SIG-M5 (cell line): ENCODE measurements at places on chromosomes 2 and 18.

DNA sequence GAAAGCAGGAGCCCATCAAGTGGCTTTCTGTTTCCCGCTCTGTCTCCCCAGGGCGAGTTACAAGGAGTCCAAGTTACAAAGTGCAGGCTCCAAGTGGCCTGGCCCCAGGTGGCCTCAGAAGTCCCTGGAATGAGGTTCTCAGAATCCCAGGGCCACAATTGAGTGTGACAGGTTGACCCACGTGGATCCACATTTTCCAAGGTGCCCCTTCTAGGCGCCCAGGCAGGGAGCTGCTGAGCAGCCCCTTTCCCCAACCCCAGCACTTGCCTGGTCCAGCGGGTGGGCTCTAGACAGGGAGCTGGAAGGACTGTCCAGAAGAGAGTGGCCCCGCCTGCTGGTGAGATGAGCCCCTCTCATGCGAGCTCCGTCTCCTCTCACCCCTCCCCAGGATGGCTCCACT lies 253.4 kb downstream of the CYP26B1 start:
- no peak for DNase-seq

DNA sequence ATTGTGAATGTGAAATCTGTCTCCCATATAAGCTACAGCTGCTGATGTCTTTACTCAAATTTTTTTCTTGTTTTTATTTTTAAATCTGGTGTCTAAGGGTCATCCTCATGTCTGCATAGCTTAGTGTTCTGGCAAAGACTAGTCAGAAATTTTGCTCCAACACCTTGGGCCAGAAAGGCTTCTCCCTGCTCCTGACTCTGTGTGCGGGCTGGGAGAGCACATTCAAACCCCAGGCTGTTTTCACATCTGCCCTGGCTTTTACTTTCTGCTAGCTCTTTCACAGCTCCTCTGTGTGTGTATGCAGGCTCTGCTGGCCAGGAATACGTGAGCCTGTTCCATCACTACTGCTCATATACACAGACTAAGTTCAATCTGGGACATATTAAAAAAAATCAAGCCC lies 102.9 kb upstream of the RIOK3 start:
- DNase-seq, result no peak

GRCh38 chr2:120346667-120347358 lies 877 bp downstream of the INHBB start:
- no peak for DNase-seq

DNA sequence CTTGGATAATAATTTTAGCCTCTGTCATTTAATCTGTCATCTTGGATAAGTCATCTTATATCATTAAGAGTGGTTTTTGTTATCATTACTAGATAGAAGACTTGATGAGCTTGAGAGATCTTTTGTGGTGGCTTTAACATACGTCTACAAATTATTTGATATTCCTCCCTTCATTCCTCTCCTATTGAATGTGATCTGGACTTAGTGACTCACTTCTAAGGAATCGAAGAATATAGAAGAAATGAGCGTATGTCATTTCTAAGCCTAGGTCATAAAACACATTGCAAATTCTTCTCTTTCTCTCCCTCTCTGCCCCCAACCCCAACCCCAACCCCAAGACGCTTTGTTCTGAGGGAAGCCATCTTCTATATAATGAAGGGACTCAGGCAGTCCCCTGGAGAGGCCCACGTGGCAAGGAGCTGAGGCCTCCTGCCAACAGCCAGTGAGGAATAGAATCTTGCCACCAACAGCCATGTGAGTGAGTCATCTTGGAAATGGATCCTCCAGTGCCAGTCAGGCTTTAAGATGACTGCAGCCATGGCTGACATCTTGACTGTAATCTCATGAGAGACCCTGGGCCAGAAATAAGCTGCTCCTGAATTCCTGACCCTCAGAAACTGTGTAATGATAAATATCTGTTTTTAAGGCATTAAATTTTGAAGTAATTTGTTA lies 221.6 kb upstream of the SP5 start:
- DNase-seq, result no peak

DNA sequence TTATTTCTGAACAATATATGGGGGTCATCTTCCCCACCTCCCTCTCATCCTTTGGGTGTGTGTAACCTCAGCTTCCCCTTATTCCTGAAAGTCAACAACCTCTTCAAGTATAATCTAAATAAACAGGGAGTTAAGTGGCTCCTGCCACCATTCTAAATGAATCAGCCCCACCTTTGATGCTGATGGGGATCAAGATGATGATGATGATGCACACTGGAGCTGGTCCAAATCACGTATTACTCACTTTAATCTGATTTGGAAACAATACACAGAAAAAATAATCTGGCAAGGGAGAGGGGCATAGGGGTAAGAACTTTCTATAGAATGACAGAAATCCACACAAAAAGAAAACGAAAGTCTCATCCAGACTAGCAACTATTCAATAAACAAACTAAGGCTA lies 7.1 kb downstream of the ACVR1 start:
- DNase-seq, result no peak

GRCh38 chr2:128717758-128718710 lies 399.4 kb upstream of the HS6ST1 start:
- no peak for DNase-seq

DNA sequence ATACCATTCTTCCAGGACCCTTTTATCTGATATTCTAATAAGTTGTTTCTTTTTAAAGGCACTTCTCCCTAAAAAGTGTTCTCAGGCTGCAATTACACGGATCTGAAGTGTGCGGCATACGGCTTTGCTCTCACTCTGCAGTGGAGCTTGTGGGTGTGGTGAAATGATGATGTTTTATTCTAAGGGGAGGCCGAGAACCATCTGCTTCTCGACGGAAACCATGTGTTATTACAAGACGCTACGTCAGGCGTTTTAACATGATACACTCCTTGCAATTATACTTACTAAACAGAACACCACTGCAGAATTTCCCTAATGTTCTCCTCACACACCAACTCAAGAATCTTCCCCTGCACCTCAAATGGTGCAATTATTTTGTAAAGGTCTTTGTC lies 34.9 kb upstream of the CTDP1 start:
- no peak for DNase-seq

DNA sequence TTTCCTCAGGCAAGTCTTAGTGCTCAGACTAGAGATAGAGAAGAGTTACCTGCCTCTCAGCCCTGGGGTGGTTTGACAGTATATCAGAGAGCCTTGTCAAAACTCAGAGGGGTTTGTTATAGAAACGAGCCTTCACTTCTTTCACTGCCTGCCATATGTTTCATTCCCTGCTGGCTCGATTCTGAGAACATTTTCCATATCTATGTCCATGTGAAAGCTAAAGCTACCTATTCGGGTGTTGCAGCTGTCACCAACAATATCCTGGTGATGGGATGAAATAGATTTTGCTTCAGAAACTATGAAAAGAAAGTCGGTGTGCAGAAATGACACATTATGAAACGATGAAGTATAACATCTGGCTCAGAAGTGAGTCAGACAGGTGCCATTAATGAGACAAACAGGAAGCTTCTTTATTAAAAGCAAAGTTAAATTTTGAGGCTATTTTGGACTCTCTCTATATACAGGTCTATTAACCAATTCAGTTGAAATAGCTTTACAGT lies 56.1 kb upstream of the TANK start:
- DNase-seq, result no peak

GRCh38 chr18:50638016-50638883 lies 78.4 kb downstream of the MAPK4 start:
- no peak for DNase-seq

DNA sequence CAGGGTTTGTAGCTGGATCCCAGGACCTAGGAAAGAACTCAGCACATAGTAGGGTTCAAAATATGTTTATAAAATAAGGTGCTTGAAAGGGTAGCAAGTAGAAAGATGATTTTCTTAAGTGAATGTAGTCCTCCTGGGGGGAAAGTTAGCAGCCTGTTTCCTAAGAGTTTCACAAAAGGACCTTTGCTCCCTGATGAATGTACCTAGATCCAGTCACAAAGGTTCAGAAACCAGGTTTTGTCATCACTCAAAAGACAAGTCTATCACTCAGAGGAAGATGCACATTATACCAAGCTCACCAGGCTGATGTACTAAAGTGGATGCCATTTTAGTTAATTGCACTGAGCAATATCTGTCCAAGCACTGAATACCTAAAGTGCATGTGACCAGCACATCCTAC lies 378.2 kb downstream of the BCL11A start:
- DNase-seq, result no peak

GRCh38 chr2:202771741-202772460 lies 99.7 kb downstream of the ICA1L start:
- no peak for DNase-seq

DNA sequence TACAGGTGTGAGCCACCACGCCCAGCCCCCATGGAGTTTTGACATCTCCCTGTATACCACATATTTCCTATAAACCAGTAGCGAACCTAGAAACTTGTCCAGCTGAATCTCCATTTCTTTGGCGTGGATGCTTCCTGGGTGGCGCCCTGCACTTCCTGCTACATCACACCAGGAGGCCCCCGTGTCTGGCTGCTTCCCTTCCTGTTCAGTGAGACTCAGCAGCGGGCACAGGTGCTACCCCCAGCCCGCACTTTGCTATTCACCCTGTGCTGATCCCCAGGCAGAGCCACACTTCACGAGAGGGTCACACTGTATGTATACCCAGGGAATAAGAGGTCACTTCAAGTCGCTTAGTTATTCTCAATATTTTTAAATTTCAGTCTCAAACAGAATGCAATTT lies 35.0 kb downstream of the CYP27C1 start:
- no peak for DNase-seq

DNA sequence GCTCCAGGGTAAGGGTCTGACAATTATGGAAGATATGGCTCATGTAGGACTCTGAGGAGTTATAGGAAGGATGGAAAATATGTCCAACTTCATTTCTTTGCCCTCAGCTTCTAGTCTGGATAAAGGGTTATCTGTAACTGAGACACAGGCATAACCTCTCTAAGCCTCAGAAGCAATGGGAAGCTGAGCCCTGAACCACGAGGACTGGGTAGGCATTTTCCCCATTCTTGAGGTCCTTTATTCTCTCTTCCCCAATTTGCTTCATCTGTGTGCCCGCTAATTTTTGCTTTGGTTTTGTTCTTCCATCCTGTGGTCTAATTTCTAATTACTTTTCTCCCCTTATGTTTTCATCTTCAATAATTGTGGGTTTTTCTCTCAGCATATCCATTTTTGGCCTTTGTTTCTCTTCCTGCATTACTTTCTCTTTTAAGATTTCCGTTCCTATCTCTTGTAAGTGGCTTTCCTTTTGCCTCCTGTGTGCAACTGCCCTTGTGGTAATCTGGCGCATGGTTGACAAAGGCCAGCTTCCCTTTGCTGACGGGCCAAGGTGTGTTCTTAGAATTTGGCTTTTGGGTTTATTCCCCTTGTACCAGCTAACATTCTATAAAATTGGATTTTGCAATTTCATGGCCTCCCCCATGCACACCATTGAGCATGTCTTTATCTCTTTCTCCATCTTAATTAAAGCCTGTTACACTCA lies 343.8 kb downstream of the TXNL1 start:
- DNase-seq, result no peak

DNA sequence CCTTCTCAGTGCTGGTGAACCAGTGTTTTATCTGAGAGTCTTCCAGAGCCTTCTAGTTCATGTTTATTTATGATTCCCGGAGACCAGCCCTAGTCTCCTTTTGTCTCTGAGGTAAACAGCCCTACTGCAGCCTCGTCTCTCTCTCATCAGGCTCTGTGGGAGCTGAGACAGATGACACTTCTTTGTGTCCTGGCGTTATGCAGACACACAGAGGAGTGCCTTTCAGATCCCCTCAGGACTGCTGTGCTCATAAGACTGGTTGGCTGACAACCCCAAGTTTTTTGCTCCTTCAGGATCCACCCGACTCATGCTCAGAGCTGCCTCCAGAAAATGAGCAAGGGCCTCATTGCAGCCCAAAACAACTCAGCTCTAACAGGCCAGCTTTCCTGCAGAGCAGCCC lies 523.8 kb upstream of the SPHKAP start:
- no peak for DNase-seq

DNA sequence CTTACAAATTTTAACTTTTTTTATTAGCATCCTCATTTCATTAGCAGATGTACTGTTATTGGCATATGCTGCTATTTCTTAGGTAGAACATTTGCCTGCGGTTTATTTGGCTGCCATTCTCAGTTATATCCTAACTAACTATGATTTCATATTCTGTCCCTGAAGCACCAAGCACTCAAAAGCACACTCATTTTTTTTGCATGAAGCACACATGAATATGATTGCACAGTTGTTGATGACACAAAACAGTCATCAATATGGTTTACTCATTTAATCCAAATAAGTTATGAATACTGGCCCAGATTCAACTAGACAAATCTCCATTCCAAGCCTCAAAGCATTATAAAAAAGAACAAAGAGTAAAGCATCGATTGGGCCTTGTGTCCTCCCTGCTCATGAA lies 129.4 kb upstream of the CNTNAP5 start:
- no peak for DNase-seq

DNA sequence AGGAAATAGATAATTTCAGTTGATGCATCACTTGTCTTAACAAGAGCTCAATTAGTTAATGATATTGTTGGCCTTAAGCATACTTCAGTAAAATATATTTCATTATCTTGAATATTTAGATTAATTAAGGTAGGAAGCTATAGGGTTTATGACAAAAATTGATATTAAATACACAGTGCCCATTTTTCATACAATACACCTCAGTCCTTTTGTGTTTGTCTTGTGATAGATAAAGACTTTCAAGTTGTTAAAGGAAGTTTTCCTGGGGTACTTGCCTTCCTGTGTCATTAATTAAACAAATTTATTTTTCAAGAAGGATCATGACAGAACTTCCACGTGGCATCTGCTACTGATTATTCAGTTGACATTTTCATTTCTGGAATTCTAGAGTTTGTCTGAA lies 420.5 kb downstream of the MTX2 start:
- DNase-seq, result no peak

DNA sequence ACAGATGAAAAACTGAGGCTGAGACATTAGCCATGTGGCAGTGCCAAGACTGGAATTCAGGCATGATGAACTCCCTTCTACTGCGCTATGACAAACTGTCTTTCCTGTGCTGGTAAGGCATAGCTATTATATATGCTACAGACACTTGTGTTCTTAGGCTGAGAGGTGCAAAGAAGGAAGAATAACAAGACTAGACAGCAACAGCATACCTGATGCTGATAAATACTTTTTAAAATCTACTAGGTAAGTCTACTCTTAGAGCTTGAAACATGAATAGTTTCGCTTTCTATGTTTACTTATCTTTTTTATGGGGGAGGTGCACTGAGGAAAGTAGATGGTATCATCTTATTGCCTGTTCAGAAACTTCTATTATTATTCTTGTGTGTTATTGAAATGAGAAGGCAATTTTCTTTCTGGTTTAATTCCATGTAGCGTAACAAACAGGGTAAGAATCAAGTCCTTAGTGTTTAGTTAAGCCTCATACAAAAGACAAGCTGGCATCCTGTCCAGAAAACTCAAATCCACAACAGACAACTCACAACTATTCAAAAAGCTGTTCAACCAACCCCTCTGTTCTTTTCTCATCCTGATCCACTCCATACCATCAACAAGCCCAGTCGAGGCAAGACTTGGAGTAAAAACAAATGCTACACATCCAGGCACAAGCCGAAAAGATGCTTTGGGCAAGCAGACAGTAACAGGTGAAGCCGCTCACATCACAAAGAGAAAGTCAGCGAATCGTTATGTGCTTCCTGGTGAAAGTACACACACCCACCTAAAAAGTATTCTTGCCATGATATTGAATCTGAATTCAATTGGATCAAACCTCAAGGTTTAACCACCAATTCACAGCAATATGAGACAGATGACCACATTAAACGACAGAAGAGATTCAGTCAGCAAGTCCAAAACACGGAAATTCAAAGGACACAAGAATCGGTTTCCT lies 1.5 kb downstream of the TTC32 start:
- DNase-seq, result no peak
